Stimulated activated CD4-positive, alpha-beta T cell treated with anti-CD3 and anti-CD28 coated beads, Interleukin-1b, Interleukin-23, amount 100 ng/mL, for 48 hours (primary cell): ENCODE measurements at places on chromosomes 5 and 9.

DNA sequence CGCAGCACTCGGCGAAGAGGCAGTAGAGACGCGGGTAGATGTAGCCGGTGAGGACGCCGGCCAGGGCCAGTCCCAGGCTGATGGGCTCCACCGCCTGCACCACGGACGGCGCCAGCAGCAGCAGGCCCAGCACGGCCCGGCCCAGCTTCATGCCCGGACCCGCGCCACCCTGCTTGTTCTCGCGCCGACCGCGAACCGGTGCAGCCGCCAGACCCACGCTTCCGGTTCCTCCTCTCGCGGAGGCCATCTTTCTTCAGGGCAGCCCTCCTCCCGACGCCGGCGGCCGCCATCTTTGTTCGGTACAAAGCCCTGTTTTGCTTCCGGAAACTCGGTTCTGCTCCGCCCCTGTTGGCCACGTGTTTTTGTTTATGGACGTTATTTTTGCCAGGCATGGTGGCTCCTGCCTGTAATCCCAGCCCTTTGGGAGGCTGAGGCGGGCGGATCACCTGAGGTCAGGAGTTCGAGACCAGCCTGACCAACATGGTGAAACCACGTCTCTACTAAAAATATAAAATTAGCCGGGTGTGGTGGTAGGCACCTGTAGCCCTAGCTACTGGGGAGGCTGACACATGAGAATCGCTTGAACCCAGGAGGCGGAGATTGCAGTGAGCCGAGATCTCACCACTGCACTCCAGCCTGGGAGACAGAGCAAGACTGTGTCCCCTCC lies at the start of gene TOR1A:
Gene TOR1A (minus strand): TSS at position 202 of the 667 bp plus-strand sequence. CDS start 51 bp downstream, at position 151.
- peak; percentile 94 for DNase-seq

DNA sequence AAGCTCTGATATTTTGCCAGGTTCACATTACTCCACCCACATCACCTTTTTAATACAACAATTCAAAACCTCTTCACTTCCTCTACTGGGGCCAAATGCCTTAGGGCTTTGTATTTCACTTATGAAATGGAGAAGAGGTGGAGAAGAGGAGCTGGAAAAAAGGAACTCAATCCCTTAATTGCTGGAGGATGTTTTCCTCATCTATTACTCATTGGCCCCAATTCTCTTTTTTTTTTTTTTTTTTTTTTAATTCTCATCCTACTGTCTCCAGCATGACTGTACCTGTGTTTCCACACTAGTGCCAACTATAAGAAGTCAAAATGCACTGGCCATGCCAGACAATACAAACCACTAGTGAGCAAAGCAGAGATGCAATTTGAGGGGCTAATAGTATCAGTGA lies 20.9 kb downstream of the FAM13B start:
- DNase-seq: no peak

DNA sequence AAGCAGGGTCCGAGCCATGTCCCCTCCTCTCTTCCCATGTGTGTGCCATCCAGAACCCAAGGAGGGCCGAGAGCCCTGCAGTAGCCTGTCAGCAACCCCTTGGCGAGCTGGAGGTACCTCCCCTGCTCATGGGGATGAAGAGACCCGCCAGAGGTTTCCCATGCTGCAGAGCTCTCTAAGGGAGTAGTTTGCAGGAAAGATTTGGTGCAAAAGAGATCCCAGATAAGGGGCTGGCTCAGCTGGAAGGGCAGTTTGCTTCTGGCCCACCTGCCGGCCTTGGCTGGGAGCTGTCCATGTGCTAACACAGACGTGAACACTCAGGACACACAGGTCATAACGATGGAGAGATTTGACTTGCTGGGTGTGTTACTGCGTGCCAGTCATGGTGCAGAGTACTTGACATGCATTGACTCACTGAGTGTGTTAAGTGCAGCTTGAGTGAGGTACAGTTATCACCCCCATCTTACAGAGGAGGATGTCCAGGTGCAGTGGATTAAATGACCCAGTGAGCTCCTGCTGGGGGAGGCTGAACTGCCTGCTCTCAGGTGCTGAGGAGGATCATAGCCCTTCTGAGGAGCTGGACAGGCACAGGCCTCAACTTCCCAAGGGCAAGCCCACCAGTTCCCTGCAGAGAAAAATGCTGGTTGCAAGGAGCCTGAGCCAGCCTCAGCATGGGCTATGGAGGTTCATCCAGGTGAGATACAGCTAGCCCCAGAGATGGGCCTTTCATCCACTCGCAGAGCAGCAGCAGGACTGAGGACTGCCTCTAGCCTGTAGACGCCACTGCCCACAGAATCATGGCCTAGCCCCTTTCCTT lies 6.3 kb upstream of the SLC25A48 start:
- no peak for DNase-seq

DNA sequence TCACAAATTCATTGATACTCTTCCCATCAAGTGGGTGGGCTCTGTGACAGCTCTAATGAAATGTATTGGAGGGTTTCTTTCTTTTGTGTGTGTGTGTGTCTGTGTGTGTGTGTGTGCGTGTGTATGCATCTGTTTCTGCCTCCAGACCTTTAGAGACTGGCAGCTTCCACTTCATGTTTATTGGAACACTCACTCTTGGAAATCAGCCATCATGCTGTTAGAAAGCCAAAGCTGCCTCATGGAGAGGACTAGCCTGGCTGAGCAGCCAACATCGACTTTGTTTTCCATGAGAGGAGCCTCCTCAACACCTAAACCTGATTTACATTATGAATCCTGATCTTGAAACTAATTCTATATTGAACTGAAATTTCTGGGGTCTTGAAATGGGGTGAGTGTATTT lies 128.5 kb upstream of the FAM174A start:
- DNase-seq: no peak

GRCh38 chr9:87850391-87850790 lies 32.3 kb upstream of the SPATA31E1 start:
- DNase-seq: no peak

DNA sequence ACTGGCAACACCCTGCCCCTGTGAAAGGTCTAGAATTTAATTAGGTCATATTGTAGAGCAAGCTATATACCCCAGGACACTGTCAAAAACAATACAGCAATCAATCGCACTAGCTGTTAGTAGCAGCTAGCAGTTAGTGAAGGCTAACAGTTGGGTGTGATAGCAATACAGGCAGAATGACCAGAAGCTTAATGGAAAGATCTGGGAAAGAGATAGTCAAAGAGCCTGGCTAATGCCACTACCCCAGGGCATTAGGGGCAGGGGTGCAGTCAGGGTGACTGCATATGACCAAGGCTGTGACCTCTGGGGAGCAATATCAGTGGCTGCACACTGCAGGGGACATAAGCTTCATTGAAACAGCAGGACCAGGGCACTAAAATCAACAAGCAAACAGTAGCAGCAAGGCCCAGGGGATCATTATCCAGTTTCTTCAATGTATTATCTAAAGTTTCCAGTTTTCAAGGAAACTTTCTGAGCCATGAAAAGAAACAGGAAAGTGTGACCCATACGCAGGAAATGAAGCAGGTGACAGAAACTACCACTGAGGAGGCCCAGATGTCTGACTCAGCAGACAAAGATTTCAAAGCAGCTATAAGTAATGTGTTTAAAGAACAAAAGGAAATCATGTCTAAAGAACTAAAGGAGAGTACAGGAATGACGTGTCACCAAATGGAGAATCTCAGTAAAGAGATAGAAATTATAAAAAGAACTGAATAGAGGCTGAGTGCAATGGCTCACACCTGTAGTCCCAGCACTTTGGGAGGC lies 82.4 kb downstream of the ZNF354C start:
- peak; percentile 51 for DNase-seq

GRCh38 chr9:73079326-73079725 lies 72.3 kb upstream of the ANXA1 start:
- no peak for DNase-seq

- DNase-seq: no peak
Observed at GRCh38 chr5:137432376-137432775, 66.8 kb downstream of the SPOCK1 start.

GRCh38 chr5:109318455-109319108 lies 91.2 kb downstream of the PJA2 start:
- DNase-seq: no peak

DNA sequence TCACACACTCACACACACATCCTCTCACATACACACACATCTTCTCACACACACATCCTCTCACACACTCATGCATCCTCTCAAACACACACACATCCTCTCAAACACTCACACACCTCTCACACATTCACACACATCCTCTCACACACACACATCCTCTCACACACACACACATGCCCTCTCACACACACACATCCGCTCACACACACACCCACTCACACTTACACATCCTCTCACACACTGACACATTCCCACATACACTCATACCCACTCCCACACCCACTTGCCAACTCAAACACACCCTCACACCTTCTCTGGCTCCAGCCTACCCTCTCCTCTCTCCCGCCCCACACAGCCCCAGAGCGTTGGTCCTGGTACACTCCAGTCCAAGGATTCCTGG lies 127.9 kb upstream of the SLC30A5 start:
- no peak for DNase-seq

GRCh38 chr5:84273517-84273883 lies 111.2 kb downstream of the EDIL3 start:
- DNase-seq: no peak

DNA sequence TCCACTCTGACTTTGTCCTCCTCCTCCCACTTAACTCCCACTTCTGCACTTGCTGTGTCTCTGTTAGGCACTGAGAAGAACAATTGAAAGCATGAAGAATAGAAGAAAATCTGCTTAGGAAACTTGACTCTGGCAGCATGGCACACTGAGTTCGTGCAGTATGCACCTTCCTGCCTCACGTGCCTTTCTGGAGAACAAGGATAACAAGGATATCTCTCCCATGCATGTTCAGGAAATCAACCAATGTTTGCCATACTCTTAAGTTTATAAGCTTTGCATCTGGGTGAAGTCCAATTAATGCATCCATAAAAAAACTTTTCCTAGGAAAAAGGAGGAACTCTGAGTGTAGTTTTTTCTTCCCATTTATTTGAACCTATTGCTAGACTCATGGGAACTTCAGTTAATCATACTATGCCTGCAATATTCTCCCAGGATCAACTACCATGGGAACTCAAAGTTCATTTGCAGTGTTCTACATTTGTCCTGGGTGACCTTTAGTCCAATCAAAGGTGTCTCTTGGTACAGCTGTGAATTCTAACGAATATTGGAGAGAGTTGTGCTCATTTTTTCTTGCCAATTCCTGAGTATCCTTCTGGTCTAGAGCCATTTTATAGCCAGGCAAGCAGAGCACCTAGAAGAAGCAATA lies 227.0 kb downstream of the ENC1 start:
- no peak for DNase-seq

GRCh38 chr5:160930406-160930805 lies 78.4 kb upstream of the ATP10B start:
- DNase-seq: no peak
